ENCODE measurements at places on chromosomes 5 and 9. TPM values are rescaled to one million over a fixed set of nuclear protein-coding genes. Genes with fewer than 3 reads are reported as not detected.

Gene MEGF10
- total RNA-seq: not detected

Gene SPARC
- not detected for total RNA-seq

Gene POU5F2
- total RNA-seq: 1.1 TPM

Gene C5orf52
- total RNA-seq: 0.42 TPM

Gene SOX30
- not detected for total RNA-seq

Gene TRPM6
- total RNA-seq: not detected

Gene GNA14
- not detected for total RNA-seq

Gene CCDC192
- total RNA-seq: not detected

Gene FRRS1L
- not detected for total RNA-seq

Gene ZFP2
- total RNA-seq: 0.33 TPM

Gene GKAP1
- 2.3 TPM for total RNA-seq

Gene UNC13B
- 0.51 TPM for total RNA-seq

Gene FBN2
- not detected for total RNA-seq

- no peak for DNase-seq
Measured at GRCh38 chr5:138282920-138283742, 8.7 kb upstream of the GFRA3 start.

DNA sequence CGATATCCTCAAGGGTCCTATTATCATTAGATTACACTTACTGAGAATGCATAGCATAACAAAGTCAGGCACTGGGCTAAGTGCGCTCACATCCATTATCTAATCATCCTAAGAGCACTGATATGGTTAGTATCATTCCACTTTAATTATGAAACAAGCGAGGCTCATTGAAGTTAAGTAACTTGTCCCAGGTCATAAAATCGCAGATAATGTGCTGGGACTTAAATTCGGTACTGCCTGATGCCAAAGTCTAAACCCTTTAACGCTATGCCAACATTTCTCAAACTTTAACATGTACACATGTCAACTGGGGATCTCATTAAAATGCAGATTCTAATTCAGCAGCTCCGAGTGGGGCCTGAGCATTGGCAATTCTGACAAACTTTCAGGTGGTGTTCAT, 204.7 kb downstream of the PTTG1 start:
- no peak for DNase-seq

DNA sequence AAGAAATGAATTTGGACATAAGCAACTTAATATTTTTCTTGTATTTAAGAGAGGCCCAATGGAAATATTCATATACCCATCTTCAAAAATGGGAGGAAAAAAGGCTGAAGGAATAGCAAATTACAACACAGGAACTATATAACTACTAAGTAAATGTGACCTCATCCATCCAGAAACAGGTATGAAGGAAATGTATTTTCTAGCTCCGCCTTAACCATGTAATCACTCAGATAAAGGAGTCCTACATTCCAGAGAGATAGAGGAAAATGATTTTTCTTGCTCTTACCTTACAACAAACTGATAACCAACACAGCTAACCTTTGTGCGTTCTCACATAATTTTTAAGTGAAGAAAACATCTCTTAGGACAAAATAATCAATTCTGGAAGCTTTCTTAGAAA, 96.5 kb downstream of the NR6A1 start:
- DNase-seq: no peak

- no peak for DNase-seq
Measured at GRCh38 chr5:31574772-31575171, 42.7 kb downstream of the C5orf22 start.

DNA sequence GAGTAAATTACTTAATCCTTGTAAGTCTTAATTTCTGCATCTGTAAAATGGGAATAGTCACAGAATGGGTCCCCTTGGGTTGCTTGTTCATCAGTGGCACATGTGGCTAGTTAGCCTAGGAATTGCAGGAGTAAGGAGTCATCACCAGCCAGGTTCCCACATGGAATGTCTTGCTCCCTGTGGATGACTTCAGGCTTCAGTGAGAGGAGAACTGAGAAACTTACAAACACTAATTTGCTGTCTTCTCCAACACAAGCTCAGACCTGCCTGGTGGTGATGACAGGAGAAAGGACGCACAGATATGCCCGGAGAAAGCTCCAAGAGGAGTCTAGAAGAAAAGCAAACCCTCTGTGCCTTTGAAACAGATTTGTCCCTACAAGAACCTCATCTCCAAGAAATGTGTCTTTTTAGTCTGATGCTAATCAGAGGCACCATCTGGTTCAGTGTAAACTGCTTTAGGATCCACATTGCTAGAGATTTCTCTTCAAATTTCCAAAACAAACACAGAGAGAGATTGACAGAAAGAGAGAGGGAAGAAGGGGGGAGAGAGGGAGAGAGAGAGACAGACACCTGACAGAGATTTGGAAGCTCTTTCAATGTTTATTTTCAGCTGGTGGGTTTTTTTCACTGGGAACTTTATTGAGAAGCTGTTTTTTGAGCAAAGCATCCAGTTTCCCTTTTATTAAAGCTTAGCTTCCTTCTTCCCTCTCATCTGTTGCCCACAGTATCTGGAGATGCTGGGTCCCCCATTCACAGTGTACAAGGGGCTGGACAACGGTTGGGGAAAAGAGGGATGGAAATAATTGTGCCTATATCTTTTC, 128.3 kb downstream of the DOCK2 start:
- DNase-seq: no peak

GRCh38 chr5:176658817-176659511, 11.7 kb downstream of the TSPAN17 start:
- peak; percentile 87 for DNase-seq

DNA sequence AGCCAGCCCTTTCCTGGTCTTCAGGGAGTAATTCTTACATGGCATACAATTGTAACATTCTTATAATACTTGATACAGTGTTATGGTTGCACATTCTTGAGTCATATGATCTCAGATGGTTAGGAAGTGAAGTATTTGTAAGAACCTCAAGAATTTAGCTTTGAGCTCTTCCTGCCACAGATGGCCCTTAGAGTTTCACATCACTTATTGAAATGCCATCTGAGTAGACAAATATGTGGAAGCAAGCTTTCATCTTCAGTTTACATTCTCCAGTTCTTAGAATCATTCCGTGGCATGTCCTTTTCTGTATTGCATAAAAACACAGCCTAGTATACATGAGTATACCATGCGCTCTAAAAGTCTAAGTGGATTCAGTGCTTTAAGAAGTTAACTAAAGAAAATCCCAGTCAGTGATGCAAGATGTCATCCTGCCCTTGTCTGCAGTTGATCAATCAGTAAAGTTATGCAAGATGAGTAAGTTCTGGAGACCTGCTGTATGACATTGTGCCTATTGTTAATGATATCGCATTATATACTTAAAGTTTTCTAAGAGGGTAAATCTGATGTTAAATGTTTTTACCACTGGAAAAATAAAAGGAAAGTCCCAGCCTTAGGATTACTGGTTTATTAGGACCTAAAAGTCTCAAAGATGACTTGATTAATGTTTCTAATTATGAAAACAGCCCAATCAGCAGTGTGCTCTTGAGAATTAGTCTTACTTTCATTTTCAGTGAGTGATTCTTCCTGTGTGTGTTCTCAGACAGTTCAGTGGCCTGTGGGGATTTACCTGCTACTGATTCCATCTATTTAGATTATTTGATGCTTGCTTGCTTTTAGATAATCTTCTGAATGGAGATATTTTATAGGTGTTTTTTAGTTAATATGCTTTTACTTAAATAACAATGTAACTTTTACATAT, 29.4 kb downstream of the RHOBTB3 start:
- DNase-seq: no peak

DNA sequence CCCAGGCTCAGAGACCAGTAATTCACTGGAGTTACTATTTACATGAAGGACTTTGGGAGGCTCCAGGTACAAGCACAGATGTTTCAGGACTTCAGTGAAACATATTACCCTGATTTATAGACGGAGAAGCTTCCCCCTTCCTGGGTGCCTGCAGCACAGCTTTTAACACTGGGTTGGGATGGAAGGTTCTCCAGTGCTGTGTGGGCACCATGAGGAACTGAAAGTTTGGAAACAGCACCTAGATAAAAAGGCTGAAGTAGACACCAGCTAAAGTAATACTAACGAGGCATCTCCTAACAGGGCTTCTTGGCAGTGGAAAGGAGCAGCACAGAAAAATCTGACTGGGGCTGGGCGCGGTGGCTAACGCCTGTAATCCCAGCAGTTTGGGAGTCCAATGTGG, 70.7 kb downstream of the GCNT1 start:
- no peak for DNase-seq

DNA sequence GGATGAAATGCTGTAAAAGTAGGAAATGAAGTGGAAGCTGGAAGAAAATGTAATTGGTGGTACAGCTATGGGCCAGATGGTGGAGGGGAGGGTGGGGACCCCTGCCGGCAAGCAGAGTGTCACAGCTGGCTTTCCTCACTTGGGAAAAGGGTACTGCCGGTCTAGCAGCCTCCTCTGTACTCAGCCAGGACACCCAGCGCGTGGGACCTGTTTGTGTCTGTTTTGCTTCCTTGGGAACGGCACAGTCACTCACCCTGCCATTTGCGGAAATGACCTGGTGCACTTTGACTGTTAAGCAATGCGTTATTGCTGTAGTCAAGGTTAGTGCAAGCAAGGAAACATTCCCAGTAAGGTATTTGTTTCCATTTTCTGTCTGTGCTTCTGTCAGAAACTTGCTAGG, 10.1 kb downstream of the TMEM252 start:
- no peak for DNase-seq

DNA sequence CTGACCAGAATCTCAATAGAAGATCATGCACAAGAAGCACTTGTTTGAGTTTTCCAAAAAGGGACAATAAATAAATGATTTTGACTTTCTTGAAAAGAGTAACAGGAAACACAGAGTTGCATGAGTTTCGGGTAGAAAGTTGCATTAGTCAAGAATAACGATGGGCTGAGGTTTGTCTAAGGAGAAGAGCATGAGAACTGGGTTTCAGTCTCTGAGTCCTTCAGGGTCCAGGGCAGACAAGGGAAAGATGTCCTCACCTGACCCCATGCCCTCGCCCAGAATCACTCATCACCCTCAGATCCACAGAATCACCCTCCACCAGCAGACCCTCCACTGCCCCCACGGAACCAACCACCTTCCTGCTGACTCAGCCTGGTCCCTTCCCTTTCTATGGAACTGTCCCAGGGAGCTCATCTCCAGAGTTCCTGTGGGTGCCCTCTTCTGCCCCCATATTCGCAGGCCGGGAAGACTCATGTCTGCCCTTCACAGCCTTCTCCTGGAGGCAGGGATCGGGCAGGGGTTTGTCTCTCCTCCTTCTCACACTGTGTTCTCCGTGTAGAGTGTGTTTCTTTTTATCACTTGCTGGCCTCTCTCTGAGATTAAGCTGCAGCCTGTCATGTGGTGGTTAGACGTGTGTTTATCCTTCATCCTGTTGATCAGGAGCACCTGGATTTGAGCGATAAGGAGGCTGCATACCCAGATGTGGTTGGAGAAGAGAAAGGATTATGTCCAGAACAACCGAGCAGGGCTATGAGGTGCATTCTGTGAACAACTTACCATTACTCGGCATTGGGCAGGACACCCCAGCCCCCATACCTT, 442.6 kb downstream of the MAT2B start:
- no peak for DNase-seq

DNA sequence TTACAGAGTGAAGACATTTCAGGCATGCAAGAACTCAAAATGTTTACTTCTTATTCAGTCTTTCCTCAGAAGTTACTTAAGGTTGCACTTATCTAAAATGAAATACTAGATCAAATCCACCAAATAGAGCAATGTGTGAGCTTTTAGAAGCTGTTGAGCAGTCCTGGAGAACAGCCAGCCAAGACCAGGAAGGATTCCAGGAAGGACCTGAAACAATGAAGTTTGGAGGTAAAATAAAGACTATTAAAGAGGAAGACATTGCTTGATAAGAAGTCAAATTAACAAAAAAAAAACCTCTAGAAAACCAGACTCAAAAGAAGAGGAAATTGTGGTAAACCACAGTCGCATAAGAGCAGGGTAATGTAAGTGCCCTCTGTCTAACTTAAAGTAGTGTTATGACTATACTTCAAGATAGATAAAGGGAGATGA, 156.2 kb upstream of the S1PR3 start:
- peak; percentile 69 for DNase-seq

- DNase-seq: no peak
Measured at GRCh38 chr5:32639943-32640342, 54.6 kb downstream of the SUB1 start.
